ENCODE measurements at places on chromosomes 12 and 14. TPM values are rescaled to one million over a fixed set of nuclear protein-coding genes. Genes with fewer than 3 reads are reported as not detected.
A peak's percentile ranks its signal among the peaks of the same experiment; 100 is the strongest.

GRCh38 chr12:121214855-121215745 lies 5.2 kb downstream of the P2RX4 start:
- DNase-seq, result peak; percentile 83

- DNase-seq, result peak; percentile 86
Measured at GRCh38 chr14:100304825-100305323, 1.4 kb downstream of the SLC25A29 start.

DNA sequence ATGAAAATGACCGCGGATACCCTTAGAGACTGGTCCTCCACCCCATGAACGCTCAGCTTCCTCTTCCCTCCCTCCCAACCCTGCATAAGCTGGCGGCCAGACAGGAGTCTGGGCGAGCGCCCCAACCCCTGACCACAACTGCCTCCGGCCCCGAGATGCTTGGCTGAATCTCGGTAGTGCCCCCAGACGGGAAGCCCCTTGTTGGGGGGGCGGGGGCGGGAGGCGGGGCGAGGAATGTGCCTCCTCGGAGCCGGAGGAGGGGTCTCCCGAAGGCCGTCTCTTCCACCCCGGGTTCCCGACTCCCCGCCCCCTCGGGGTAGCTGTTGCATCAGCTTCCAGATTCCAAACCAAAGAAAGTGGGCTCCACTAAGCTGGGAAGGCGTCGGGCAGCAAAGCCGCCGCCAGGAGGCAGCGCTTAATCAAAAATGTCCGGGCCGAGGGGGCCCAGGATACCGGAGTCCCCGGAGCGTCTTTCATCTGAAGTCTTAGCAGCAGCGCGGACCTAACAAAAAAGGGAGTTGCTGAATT lies 7.1 kb upstream of the MRPL52 start:
- peak; percentile 74 for DNase-seq

- DNase-seq, result no peak
Measured at GRCh38 chr14:72472845-72473244, 421.1 kb downstream of the DPF3 start.

DNA sequence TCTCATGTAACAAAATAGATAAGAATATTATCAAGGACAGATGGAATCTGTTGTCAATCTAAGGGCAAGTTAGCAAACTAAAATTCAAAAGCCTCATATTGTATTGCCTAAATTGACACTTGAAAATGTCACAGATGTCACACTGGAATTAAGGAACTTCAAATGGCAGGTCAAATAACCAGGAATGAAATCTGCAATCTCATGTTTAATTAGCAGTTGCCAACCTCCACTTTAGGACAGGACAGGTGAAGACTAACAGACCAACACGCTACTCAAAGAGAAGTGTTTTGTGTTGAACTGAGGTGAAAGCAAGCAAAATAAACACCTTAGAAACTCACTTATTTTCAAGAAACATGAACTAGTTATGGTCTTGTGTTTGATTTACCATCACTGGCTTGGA lies 11.1 kb downstream of the KIF21A start:
- DNase-seq, result no peak

The TSPAN19 gene
- total RNA-seq, result not detected

- no peak for DNase-seq
Measured at GRCh38 chr12:110020956-110021355, 21.7 kb downstream of the ANKRD13A start.

The FGF23 gene
- not detected for total RNA-seq

- no peak for DNase-seq
Measured at GRCh38 chr14:33590891-33591630, 359.8 kb downstream of the EGLN3 start.

The IRAK3 gene
- total RNA-seq, result 1.4 TPM

The EIF2S3B gene
- not detected for total RNA-seq

GRCh38 chr14:93543766-93544165 lies 113.0 kb downstream of the UNC79 start:
- DNase-seq, result no peak

DNA sequence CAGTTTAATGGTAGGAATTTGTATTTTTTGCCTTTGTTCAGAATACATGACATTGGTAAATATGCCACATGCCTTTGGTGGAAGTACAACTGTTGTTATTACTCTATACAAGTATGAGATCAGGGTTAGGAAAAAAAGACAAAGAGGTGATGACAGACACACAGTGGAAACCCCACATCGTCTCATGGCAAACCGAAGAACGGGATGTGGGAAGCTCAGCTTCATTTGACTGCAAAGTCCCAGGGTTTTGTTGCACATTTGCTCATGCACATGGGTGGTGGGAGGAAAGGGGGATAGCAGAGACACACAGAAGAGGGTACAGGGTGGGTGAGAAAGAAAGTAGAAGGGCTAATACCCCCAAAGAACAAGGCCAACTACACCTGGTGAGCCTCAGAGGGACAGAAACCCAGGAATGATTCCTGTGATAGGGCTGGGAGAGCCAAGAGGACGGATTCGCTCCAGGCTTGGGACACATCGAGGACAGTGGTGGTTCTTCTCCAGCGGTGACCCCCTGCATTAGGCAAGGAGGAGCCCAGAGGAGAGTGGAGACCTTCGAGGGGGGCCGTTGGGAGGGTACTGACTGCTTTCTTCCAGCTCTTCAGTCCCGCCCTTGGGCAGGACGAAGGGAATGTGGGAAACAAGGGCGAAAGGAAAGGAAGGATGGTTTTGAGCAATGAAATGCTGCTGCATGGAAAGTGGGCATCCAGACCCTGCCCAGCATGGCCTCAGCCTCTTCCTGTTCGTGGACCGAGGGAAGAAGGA lies 8.1 kb downstream of the VAMP1 start:
- no peak for DNase-seq

DNA sequence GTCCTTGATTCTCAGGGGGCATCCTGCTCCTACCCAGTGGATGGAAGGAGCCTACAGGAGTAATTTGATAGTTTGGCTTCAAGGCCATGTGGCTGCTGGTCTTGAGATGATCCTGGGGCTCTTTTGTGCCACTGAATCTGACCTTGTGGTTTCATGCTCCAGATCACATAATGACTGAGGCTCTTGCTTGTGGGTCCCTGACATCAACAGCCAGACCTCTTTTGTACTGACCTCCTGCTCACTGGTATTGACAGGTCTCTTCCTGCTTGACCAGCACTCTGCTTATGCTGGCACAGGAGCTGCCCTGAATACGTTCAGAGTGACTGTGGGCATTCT lies 23.2 kb upstream of the JPH4 start:
- no peak for DNase-seq

The ADCY6 gene
- total RNA-seq, result 130 TPM

DNA sequence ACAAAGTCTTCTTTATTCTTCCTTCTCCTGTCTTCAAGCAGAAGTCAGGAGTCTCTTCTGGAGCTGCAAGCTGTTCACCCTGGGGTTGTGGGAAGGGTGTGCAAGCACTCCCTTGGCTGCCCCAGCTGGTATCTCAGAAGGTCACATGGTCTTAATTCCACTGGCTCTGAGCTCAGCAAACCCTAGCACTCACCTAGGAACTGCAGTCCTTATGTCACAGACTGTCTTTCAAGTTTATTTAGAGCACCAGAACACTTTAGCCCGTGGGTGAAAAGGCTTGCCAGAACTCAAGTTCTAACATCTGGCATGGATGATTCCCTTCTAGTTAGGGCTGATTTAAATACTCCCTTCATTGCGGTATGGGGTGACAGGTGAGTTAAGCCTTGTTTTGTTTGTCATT lies 379.0 kb downstream of the CCER1 start:
- DNase-seq, result no peak

The LMO3 gene
- 58.0 TPM for total RNA-seq

GRCh38 chr12:65640489-65640901 lies 183.8 kb upstream of the HMGA2 start:
- no peak for DNase-seq

Data from stomach (tissue), 19 donors.